Daoy (cell line): ENCODE measurements at places on chromosomes 5 and 9. TPM values are rescaled to one million over a fixed set of nuclear protein-coding genes. Genes with fewer than 3 reads are reported as not detected.

The HACD4 gene
- total RNA-seq = not detected in 2 replicates

The FGF10 gene
- not detected in 2 replicates for total RNA-seq

The PRR16 gene
- 1.3 and 3.3 TPM in 2 replicates for total RNA-seq

The PDGFRB gene
- total RNA-seq = 8.6 and 9.4 TPM in 2 replicates

The DDX4 gene
- not detected in 2 replicates for total RNA-seq

The HSPA4 gene
- total RNA-seq = 259 and 294 TPM in 2 replicates

The CDH12 gene
- 0.06 TPM in 1 of 2 replicates, not detected in the other for total RNA-seq

The SLC6A7 gene
- 0.06 TPM in 1 of 2 replicates, not detected in the other for total RNA-seq

The ZNF782 gene
- 1.9 and 2.1 TPM in 2 replicates for total RNA-seq

The ALDOB gene
- 1.4 TPM in 1 of 2 replicates, not detected in the other for total RNA-seq

The CDX1 gene
- 0.06 and 1.3 TPM in 2 replicates for total RNA-seq

The GLT6D1 gene
- not detected in 2 replicates for total RNA-seq

The CNTNAP3 gene
- 10.2 and 14.3 TPM in 2 replicates for total RNA-seq

The UNC13B gene
- 13.2 and 17.2 TPM in 2 replicates for total RNA-seq

DNA sequence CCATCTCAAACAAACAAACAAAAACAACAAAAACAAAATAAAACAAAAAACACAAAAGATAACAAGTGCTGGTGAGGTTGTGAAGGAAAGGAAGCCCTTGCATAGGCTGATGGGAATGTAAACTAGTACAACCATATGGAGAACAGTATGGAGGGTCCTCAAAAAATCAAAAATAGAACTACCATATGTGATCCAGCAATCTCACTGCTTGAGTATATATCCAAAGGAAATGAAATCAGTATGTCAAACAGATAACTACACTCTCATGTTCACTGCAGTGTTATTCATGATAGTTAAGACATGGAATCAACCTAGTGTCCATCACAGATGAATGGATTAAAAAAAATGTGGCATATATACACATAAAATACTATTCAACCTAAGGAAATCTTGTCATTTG, 395.7 kb upstream of the SLC24A2 start:
- no peak for DNase-seq

- DNase-seq = no peak
Observed at GRCh38 chr9:87007711-87008366, 60.5 kb upstream of the GAS1 start.

- peak; percentile 51 for DNase-seq
Observed at GRCh38 chr9:123825342-123826060, 104.4 kb downstream of the DENND1A start.

DNA sequence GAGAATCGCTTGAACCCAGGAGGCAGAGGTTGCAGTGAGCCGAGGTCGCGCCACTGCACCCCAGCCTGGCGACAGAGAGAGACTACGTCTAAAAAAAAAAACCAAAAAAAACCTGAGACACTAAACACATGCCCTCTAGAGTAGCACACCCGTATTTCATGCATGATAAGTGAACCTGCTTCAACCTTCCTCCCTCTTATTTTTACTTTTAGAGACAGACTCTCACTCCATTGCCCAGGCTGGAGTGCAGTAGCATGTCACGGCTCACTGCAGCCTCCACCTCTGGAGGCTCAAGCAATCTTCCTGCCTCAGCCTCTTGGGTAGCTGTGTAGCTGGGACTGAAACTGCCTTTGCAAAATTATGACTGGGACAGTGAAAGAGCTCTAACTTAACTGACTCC, 17.6 kb upstream of the NANS start:
- DNase-seq = no peak

GRCh38 chr9:136140966-136141365, 22.3 kb upstream of the TMEM250 start:
- no peak for DNase-seq

DNA sequence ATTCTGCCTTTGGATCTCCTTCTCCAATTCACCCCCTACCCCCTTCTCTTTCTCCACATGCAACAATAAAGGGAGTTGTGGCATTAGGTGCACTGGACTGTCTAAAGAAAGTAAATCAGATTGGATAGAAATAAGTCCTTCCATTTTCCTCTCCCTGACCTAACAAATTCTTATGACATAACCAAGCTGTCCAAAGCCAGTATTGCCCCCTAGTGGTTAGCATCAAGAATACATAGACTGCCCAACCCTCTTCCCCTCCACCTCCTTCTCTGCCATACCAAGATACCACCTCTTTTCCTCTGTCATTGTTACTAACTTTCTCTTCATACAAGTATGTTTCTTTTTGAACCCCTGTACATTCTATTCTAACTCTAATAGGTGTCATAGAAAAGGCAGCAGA, 45.7 kb downstream of the PPARGC1B start:
- DNase-seq = no peak

GRCh38 chr5:140108093-140109017, 5.6 kb upstream of the PURA start:
- DNase-seq = peak; percentile 54

DNA sequence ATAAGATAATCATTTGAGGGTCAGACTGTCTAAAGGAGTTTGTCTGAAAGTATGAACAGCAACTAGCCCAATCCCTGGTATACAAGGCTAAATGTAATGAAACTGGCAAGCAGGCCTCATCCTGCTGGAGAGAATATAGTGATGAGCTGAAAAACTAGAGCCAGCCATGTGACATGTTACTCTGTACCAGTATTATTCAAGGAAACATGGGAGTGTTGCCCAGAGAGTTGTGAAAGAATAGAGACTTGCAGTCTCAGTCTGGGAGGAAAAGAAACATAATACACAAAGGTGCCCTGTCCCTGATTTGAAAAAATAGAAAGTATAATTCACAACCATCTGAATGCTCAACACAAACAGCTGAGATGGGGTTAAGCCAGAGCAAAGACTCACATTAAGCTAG, 37.9 kb upstream of the HTR1A start:
- no peak for DNase-seq

DNA sequence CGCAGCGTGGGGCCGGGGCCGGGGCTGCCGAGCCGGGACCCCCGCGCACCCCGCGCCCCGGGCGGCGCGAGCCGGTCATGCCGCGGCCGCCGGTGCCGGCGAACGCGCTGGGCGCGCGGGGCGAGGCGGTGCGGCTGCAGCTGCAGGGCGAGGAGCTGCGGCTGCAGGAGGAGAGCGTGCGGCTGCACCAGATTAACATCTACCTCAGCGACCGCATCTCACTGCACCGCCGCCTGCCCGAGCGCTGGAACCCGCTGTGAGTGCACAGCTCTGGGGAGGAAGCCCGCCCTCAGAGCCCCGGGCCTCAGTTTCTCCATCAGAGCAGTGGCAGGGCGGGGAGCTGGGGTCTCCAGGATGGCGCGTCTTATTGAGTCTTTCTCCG, 335 bp downstream of the GALNT12 start:
- peak; percentile 47 for DNase-seq

- DNase-seq = no peak
Observed at GRCh38 chr5:10579536-10580521, 16.0 kb downstream of the ANKRD33B start.

DNA sequence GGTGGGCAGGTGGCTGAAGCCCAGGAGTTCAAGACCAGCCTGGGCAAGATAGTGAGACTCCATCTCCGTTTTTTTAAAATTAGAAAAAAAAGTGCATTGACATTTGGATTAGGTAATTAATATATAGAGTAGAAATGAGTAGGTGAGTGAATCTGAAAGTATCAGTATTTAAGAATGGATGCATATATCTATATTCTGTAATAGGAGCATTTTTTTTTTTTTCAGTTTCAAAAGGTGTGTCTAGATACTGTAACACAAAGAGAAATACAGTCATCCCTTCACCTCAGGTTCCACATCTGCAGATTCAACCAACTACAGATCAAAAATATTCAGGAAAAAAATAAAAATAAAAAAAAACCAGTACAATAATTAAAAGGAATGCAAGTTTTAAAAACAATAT, 50.8 kb downstream of the RBM27 start:
- no peak for DNase-seq

- DNase-seq = no peak
Observed at GRCh38 chr5:135211083-135211790, 177.2 kb upstream of the PITX1 start.

DNA sequence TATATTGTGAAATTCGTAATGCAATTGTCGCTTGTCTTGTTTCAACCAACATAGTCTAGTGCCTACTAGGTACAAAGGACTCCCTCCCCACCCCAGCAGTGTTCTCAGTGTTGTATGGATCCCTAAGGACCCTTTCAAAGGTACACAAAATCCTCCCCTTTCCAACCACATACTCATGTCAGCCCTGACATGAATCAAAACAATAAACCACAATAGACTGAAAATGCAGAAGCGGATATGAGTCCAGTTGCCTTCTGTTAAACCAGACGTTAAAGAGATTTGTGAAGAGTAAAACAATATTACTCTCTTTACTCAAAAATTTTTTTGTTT, 82.4 kb upstream of the IFNK start:
- DNase-seq = no peak

DNA sequence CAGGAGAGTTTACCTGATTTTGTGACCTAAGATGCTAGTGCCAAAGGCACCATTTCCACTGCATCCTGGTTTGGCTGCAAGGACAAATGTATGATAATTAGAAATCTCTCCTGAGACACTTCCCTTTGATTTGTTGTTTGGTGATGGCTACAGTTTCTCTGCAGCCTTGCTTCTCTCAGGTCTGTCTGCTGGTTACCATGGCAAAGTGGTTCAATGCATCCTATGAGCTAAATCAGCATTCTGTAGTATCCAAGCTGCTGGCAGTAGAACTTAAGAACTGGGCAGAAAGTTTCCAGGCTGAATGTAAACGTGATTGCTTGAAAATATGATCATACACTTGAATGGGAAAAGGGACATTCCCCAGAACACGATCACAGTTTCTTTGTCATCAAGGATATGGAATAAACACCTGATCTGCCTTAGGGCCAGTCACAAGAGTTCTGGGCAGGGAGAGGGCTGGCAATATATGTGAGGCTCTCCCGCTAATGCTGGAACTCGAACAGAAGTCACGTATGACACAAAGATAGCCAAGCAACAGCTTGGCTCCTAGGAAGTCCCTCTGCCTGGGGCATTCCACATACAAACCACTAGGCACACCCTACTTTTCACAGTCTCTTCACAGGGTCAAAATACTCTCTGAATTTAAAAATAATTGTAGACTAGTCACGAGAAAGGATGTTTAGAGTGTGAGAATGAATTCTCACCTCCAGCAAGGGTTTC, 138.1 kb upstream of the GRAMD2B start:
- no peak for DNase-seq

- no peak for DNase-seq
Observed at GRCh38 chr5:33059081-33059480, 348.0 kb downstream of the NPR3 start.

GRCh38 chr5:37121465-37121864, 127.7 kb downstream of the CPLANE1 start:
- DNase-seq = no peak

GRCh38 chr5:148466236-148466580, 82.5 kb downstream of the FBXO38 start:
- DNase-seq = no peak

GRCh38 chr5:77073667-77074066, 13.4 kb downstream of the ZBED3 start:
- DNase-seq = no peak

- no peak for DNase-seq
Observed at GRCh38 chr5:155885199-155885598, 441.8 kb upstream of the SGCD start.

DNA sequence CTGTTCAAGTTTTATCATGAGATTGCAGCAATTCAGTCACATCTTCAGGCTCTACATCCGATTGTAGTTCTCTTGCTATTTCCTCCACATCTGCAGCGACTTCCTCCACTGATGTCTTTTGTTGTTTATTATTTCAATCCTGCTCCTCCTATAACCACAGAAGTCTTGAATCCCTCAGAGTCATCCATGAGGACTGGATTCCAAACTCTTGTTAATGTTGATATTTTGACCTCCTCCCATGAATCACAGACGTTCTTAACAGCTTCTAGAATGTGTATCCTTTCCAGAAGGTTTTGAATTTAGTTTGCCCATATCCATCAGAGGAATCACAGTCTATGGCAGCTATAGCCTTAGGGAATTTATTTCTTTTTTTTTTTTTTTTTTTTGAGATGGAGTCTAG, 3.6 kb downstream of the FBXO38 start:
- DNase-seq = peak; percentile 38

DNA sequence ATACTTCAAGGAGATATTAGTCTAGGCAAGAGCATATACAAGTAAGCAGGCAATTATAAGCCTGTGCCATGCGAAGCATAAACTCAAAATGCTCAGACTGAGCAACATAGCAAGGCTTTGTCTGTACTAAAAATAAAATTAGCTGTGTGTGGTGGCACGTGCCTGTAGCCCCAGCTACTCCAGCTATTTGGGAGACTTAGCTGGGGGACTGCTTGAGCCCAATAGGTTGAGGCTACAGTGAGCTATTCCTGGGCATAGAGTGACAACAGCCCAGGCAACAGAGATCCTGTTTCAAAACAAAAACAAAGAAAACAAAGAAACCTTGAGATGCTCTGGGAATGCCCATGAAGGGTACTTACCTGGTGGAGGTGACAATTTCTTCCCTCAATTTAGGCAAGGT, 130.5 kb upstream of the ZNF608 start:
- DNase-seq = no peak

DNA sequence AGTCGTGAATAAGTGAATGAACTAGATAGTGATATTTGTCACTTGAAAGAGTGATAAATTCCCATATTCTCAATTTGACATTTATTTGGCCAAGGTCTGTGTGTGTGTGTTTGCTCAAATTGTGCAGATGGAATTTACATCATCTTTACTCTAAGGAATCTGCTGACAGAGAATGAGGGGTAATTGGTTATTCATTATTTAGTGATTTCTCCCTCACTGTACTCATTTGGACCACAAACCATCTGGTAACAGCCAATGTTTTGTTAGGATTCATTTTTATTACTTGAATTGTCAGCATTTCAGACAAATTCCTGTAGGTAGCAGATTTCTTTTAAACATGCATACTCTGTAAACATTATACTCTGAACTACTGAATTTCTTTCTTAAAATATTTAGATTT, 15.6 kb downstream of the VCAN start:
- DNase-seq = no peak

- no peak for DNase-seq
Observed at GRCh38 chr9:8860086-8860485, 1060.5 kb upstream of the DMAC1 start.

GRCh38 chr5:158910782-158911692, 188.7 kb downstream of the EBF1 start:
- peak; percentile 31 for DNase-seq

- DNase-seq = no peak
Observed at GRCh38 chr9:129932303-129933151, 97.3 kb downstream of the USP20 start.

DNA sequence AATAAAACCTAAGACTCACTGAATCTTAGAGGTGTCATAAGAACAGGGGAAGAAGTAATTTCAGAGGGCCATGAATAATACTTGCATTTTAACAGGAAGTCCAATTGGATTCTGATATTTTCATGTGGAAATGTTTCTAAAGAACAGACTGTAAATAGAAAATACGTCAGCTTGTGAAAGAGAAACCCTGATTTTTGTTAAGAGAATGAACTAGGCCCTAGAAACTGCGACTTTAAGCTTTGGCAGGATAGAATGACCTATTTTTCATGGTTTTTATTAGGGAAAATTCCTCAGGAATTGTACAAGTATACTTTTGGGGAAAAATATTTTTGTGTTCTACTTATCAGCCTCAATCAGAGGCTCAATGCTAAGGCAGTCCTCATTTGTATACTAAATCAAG, 215.5 kb upstream of the ACTBL2 start:
- DNase-seq = no peak
